ENCODE measurements at places on chromosomes 3 and 15.

GRCh38 chr3:151818361-151818760, 4.4 kb downstream of the AADAC start:
- DNase-seq = no peak

GRCh38 chr3:98058244-98058960, 23.3 kb upstream of the GABRR3 start:
- DNase-seq = no peak

- DNase-seq = no peak
Measured at GRCh38 chr3:150760431-150761200, 2.4 kb downstream of the SIAH2 start.

- no peak for DNase-seq
Measured at GRCh38 chr3:138774529-138775253, 60.0 kb downstream of the PIK3CB start.

DNA sequence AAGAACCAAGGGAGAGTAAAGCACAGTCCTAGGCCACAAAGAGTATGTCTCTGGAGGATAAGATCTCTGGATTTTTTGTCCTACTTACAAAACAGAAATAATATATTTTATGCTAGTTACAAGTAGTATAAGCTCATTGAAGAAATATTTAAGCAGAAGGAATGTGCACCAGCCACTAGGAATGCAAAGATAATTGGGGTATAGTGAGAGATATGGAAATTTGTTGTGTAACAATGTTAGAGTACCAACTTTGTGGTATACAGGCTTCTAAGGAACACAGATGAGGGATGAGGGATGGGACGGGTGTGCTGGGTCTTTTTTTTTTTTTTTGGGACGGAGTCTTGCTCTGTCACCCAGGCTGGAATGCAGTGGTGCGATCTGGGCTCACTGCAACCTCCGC, 26.5 kb downstream of the AKAP13 start:
- no peak for DNase-seq

DNA sequence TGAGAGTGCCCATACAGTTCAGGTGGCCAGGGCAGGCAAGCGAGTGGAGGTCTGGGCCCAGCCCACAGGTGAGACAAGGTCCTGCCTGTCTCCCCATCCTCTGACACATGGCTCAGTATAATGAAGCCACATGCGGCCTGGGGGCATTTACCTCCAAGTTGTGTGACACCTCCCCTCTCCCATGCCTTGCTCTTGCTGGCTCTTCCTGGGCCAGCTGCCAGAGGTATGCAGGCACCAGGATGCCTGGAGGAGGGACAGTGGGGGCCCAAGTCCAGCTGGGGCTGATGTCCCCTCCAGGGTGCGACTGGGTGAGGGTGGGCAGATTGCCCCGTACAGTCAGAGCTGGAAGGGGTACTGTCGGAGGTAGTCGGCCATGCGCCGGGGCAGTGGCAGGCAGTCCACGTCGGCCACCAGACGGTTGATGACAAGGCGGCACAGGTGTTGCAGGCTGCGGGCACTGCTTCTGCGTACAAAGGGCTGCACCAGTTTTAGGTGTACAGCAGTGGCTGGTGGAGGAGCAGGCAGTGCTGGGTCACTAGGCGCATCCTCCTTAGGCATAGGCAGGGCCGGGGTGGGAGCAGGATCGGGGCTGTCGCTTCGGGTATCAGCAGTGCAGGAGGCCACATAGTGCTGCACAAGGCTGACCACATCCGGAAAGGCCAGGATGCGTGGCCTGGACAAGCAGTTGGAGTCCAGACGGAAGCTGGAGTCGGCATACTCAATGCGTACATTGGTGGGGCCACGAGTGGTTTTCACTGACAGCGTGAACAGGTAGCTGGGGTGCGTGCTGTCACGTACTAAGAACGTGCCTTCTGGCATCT, 4.1 kb downstream of the CISH start:
- DNase-seq = no peak

DNA sequence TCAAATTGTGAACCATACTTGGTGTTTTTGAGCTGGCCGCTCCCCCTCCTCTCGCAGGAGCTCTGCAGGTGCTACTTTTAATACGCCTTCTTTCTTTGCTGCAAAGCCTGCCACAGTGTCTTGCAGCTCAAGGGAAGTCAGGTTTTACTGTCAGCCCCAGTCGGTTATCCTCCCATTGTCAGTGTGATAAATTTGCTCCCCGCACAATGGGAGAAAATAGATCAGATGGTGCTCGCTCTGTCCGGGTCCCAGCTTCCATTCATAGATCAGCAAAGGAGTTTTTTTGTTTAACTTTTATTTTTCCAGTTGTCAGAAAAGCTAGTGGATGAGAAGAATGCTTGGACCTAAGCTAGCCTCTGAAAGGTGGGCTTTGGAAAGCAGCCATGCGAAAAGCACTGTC, 207.7 kb downstream of the RYR3 start:
- DNase-seq = no peak

DNA sequence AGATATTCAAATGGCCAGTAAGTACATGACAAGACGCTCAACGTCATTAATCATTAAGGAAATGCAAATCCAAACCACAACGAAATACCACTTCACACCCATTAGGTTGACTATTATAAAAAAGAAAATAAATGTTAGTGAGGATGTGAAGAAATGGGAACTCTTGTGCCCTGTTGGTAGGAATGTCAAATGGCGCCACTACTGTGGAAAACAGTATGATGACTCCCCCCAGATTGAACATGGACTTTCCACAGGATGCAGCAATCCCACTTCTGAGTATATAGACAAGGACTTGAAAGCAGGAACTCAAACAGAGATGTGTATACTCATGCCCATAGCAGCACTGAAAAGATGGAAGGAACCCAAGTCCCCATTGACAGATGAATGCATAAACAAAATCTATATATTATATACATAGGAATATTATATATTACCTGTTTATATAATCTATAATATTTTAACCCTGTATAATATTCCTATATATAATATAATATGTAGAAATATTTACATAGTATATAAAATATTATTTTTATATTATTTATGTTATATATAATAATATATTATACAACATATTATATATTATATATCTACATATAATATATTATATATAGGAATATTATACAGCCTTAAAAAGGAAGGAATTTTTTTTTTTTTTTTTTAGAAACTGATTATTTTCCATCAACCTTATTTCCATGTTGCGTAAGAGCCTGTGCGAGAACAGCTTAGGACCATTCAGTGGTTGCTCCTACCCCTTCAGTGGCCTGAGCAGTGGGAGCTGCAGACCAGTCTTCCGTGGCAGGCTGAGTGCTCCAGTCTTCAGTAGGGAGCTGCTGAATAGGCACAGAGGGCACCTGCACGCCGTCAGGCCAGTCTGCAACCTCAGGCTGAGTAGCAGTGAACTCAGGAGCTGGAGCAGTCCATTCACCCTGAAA, 17.6 kb upstream of the PIGZ start:
- no peak for DNase-seq

Data from stimulated activated CD4-positive, alpha-beta T cell treated with anti-CD3 and anti-CD28 coated beads, TNF-alpha, amount 100 ng/mL, for 4 hours (primary cell).